ENCODE measurements at places on chromosomes 12 and 14. TPM values are rescaled to one million over a fixed set of nuclear protein-coding genes. Genes with fewer than 3 reads are reported as not detected.
A peak's percentile ranks its signal among the peaks of the same experiment; 100 is the strongest.

The SMIM41 gene
- total RNA-seq, result 0.88 TPM

The ABCC9 gene
- total RNA-seq, result 17.7 TPM

The ITGB7 gene
- not detected for total RNA-seq

The ERP27 gene
- not detected for total RNA-seq

The ADCY4 gene
- total RNA-seq, result not detected

The SVOP gene
- 79.3 TPM for total RNA-seq

The MYH6 gene
- not detected for total RNA-seq

The SYCP3 gene
- not detected for total RNA-seq

The C12orf60 gene
- 0.88 TPM for total RNA-seq

The TXNRD1 gene
- 81.1 TPM for total RNA-seq

The METTL1 gene
- total RNA-seq, result 9.1 TPM

The APPL2 gene
- total RNA-seq, result 35.6 TPM

- H3K4me1 ChIP-seq, result no peaks in the 10 kb centered on the region
- DNase-seq, result no peak
- peaks cover 7% of the 10 kb centered on the region for H3K27me3 ChIP-seq
- H3K36me3 ChIP-seq, result peaks cover 8% of the 10 kb centered on the region
These were observed 14.5 kb downstream of the POLE start for GRCh38 chr12:132672678-132673077.

DNA sequence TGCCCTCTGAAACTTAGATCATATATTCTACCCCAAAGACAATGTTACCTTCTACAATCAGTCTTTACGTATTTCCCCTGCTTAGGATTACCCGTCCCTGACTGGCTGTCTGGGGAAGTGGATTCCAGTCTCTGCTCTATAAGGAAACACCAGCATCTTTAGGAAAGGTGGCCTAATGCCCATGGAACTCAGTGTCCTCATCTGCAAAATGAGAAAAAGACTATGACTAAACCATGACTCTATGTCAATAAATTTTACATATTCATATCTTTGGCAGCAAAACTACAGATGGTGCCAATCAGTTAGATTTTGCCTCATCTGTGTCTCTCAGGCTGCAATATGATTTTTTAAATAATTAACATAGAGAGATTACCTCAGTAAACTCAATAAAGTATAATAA is 133.8 kb downstream of the ITPR2 start:
- peaks cover 7% of the 10 kb centered on the region for H3K4me1 ChIP-seq
- H3K27ac ChIP-seq, result no peak overlapping the region
- H3K36me3 ChIP-seq, result peaks cover 9% of the 10 kb centered on the region
- no peaks in the 10 kb centered on the region for H3K27me3 ChIP-seq

DNA sequence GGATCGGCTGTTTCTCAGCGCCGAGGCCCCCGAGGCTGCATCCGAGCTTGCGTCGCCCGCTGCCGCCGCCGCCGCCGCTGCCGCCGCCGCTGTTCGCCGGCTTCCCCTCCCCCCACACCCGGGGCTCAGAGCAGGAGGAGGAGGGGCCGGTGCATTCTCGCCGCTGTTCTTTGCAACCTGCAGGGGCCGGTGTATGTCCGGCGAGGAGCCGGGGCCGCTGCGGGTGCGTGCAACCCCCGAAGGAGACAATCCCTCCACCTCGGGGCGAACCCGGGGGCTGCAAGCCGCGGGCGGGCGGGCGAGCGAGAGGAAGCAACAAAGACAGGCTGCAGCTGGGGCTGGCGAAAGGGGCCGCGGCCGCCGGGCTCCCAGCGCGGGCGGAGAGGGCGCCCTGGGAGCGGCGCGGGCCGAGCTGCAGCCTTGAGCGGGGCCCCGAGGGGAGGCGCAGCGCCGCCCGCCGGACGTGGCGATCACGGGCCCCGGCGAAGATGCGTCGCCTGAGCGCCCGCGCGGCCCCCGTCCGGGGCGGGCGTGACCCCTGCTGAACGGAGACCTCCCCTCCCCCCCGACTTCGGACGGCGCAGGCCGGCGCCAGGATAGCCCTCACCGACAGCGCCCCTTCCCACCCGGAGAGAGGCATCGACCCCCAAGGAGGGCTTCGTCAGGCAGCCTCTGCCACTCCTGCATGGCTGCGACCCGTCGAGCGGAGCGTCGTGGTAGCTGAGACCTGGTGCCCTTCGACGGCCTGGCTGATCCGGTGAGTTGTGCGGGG is 702 bp downstream of the FAM222A start:
- peak overlapping the region; percentile 81 for H3K4me3 ChIP-seq
- H3K27ac ChIP-seq, result no peak overlapping the region
- H3K4me1 ChIP-seq, result peaks cover 23% of the 10 kb centered on the region
- DNase-seq, result peak; percentile 89
- no peaks in the 10 kb centered on the region for H3K36me3 ChIP-seq

DNA sequence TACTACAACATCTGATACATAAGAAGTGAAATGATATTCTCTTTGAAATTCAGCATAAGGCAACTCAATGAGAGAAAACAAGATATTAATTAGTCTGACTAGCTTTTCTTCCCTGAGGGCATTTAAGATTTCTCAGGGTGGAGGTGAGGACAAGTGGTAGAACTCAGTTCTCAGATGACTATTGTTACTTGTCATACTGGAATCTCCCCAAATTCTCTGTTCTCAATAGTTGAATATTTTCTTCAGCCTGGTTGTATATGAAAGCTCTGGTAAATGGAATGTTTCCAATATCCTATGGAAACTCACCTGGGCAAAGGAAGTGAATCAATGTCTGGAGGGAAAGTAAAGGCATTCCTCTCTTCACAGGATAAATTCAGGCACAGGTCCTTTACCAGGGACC is 18.2 kb upstream of the ITGA5 start:
- no peaks in the 10 kb centered on the region for H3K36me3 ChIP-seq
- H3K4me1 ChIP-seq, result no peaks in the 10 kb centered on the region
- peaks cover 2% of the 10 kb centered on the region for H3K27me3 ChIP-seq
- no peak overlapping the region for H3K4me3 ChIP-seq

DNA sequence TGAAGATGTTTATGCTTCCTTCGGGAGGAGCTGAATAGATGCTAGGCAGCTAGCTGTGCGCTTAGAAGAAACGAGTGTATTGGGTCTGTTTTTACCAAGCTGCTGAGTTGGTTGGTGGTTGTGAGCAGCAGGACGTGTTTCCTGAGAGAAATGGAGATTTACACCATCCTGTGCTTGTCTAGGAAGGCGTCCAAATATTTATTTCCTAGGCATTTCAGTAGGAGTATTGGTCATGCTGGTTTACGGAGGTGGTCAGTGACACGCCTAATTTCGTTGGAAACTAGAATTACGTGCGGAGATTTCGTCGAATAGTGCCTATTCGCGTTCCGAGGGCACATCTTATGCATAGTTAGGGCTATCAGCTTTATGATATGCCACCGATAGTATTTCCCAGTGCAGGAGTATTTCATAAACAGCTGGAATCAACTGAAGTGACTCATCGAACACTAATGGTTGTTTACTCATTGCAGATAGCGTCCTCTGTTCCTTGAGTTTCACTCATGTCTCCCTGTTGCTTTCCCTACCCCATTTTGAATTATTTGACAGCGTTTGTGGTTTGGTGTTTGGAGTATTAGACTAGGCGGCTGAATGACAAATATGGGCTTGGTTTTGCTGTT is 780 bp downstream of the TBC1D15 start:
- peak overlapping the region; percentile 87 for H3K27ac ChIP-seq
- peak overlapping the region; percentile 98 for H3K4me3 ChIP-seq
- H3K36me3 ChIP-seq, result no peaks in the 10 kb centered on the region
- H3K4me1 ChIP-seq, result peaks cover 6% of the 10 kb centered on the region

GRCh38 chr14:28653521-28653920 is 113.1 kb upstream of the FOXG1 start:
- no peak overlapping the region for H3K27ac ChIP-seq
- no peaks in the 10 kb centered on the region for H3K36me3 ChIP-seq
- H3K4me1 ChIP-seq, result no peaks in the 10 kb centered on the region
- H3K27me3 ChIP-seq, result no peaks in the 10 kb centered on the region

DNA sequence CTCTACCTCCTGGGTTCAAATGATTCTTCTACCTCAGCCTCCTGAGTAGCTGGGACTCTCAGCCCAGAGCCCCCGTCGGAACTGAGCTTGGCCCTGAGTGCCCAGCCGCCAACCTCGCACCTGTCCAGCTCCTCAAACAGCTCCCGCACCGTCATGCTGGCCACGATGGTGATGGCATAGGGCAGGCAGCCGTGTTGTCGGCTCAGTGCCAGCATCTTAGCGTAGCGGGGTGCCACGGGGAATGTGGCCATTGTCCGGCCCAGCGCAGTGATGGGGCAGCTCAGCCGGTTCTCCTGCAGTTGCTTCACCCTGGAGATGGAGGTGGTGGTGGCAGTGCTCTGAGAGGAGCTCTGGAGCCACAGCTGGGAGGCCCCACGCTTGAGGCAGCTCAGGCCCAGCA is 32.4 kb downstream of the DHX37 start:
- no peaks in the 10 kb centered on the region for H3K36me3 ChIP-seq
- no peak overlapping the region for H3K4me3 ChIP-seq
- no peak for DNase-seq
- H3K27me3 ChIP-seq, result peaks cover 4% of the 10 kb centered on the region
- no peaks in the 10 kb centered on the region for H3K4me1 ChIP-seq

DNA sequence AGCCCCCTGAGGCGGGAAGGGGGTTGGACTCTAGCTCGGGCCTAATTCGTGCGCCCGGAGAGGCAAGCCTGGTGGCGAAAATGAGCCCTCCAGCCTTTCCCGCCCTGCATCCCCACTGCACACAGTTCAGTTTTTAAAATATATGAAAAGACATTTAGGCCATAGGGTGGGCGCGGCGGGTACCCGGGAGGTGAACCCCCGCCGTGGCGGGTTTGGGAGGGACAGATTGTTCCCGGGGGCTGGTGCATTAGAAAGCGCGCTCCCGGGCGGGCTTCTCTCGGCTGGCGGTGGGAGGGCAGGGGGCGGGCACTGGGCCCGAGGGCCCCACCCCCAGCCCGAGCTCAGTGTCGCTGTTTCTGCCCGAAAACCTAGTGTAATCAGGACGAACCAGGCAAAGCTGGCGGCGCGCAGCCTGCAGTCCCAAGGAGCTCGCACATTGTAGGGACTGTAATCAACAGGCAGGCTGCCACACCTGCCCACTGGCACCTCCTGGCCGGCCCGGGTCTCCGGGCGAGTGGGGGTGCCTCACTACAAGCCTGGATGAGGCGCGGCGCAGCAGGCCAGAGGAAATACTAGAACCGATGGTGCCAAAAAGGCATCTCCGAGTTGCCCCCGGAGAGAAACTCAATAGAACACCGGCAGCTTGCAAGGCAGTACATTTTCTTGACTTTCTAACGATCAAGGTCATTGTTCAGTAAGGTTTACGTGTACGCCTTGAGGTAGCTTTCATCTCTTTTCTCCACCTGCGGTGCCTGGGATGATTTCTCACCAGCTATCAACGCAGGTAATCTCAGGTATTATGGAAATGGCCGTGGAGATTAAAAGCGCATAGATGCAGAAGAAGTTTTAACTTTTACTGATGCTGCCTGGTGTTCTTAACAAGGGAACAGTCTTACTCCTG is 764 bp upstream of the SPTB start:
- no peak overlapping the region for H3K27ac ChIP-seq
- peak overlapping the region; percentile 77 for H3K4me3 ChIP-seq
- peak; percentile 50 for DNase-seq
- no peaks in the 10 kb centered on the region for H3K36me3 ChIP-seq
- peaks cover 8% of the 10 kb centered on the region for H3K27me3 ChIP-seq

- H3K27me3 ChIP-seq, result peaks cover 3% of the 10 kb centered on the region
- H3K36me3 ChIP-seq, result no peaks in the 10 kb centered on the region
- no peak overlapping the region for H3K4me3 ChIP-seq
- H3K4me1 ChIP-seq, result no peaks in the 10 kb centered on the region
- no peak for DNase-seq
- no peak overlapping the region for H3K27ac ChIP-seq
These were observed 852.6 kb downstream of the LRFN5 start for GRCh38 chr14:42459171-42459685.

GRCh38 chr14:35438910-35439713 is 34.6 kb upstream of the NFKBIA start:
- peak overlapping the region; percentile 25 for H3K4me3 ChIP-seq
- peaks cover 2% of the 10 kb centered on the region for H3K4me1 ChIP-seq
- H3K27me3 ChIP-seq, result no peaks in the 10 kb centered on the region
- H3K27ac ChIP-seq, result no peak overlapping the region

DNA sequence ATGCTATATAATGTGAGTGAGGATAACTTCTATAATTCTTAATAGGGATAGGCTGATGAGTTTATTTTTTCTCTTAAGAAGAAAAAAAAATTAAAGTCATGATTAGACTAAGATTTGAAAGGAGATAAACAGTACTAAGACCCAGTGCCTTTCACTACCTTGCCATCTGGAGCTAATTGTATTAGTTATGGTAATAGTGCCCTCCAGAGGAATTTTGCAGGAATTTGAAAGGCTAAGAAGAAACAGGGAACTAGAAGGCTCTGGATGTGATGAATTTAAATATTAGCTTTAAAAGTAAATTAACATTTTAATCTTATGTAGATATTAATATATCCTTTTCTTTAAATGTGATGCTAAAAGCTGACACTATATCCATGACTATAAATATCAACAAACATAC is 36.6 kb upstream of the PIK3C2G start:
- DNase-seq, result no peak
- no peak overlapping the region for H3K4me3 ChIP-seq
- H3K27me3 ChIP-seq, result no peaks in the 10 kb centered on the region
- no peak overlapping the region for H3K27ac ChIP-seq
- H3K36me3 ChIP-seq, result no peaks in the 10 kb centered on the region

GRCh38 chr14:74784634-74785033 is 21.5 kb downstream of the YLPM1 start:
- no peak overlapping the region for H3K27ac ChIP-seq
- no peaks in the 10 kb centered on the region for H3K36me3 ChIP-seq
- H3K4me3 ChIP-seq, result no peak overlapping the region
- H3K4me1 ChIP-seq, result no peaks in the 10 kb centered on the region
- no peak for DNase-seq
- peaks cover 4% of the 10 kb centered on the region for H3K27me3 ChIP-seq

DNA sequence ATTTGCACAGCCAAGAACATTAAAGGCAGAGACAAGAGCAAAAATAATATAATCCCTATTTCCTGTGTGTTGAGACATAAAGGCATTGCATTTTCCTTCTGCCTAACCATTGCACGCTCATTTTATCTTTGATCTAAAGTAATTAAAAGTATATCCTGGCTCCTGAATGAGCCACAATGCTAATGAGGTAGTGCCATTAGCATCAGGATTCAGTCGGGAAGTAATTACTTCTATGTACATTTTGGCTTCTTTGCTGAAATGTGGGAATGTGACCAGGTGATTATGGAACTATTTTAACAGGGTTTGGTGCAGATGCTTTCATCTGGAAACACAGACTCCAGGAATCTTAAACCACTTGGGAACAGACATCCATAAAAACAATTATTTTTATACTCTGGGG is 77.4 kb downstream of the TMTC1 start:
- H3K4me1 ChIP-seq, result peaks cover 13% of the 10 kb centered on the region
- H3K27me3 ChIP-seq, result peaks cover 7% of the 10 kb centered on the region
- no peak overlapping the region for H3K4me3 ChIP-seq

DNA sequence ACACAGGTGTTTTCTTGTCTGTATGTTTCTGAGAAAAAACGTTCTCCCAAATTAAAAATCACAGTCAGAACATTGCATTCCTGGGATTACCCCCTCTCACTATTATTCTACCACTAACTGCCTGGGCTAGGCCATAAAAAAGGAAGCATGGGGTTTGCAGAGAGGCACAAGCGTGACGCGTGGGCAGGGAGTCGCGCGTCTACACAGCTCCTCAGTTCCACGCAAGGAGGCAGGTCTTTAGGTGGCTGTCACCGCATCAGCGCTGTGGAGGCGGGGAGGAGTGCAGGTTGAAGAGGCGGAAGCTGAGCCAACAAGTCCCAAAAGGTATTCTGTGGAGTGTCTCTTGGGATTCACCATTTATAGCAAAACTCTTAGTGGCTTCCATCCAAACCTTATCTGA is 109.9 kb downstream of the RIMBP2 start:
- no peak overlapping the region for H3K4me3 ChIP-seq
- no peak overlapping the region for H3K27ac ChIP-seq
- H3K36me3 ChIP-seq, result no peaks in the 10 kb centered on the region
- H3K27me3 ChIP-seq, result peaks cover 2% of the 10 kb centered on the region
- no peaks in the 10 kb centered on the region for H3K4me1 ChIP-seq
- no peak for DNase-seq

Measured in glutamatergic neuron (in vitro differentiated cells).